SJCRH30 (cell line): ENCODE measurements at places on chromosomes 2 and 18. TPM values are rescaled to one million over a fixed set of nuclear protein-coding genes. Genes with fewer than 3 reads are reported as not detected.

DNA sequence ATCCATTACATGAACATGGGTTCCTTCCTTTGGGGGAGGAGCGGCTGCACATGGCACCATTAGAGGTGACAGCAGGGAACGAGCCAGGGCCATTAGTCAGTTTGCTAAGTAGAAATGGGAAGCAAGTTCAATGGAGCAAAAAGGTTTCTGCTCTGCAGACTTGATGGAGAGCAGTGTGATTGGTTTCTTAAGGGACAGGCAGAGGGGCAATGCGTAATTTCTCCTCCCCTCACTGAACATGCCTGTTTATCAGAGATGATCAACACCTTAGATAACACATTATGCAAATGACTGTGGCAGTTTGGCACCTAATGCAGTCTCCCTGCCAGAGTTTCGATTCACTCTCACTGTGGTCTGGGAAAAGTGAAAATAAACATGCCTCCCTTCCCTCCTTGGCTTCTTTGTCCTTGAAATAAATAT, 414.5 kb downstream of the STK39 start:
- H3K27ac ChIP-seq: no peak overlapping the region
- peaks cover 5% of the 10 kb centered on the region; the same call in 1 of the 2 replicates for H3K4me1 ChIP-seq
- no peaks in the 10 kb centered on the region for H3K27me3 ChIP-seq
- no peak overlapping the region for H3K4me3 ChIP-seq

LINC00305 gene
- not detected in 2 replicates for total RNA-seq

KCTD1 gene
- 9.5 and 9.7 TPM in 2 replicates for total RNA-seq

ALKAL2 gene
- 0.43 and 0.65 TPM in 2 replicates for total RNA-seq

ACTG2 gene
- 0.08 TPM in 1 of 2 replicates, not detected in the other for total RNA-seq

DNA sequence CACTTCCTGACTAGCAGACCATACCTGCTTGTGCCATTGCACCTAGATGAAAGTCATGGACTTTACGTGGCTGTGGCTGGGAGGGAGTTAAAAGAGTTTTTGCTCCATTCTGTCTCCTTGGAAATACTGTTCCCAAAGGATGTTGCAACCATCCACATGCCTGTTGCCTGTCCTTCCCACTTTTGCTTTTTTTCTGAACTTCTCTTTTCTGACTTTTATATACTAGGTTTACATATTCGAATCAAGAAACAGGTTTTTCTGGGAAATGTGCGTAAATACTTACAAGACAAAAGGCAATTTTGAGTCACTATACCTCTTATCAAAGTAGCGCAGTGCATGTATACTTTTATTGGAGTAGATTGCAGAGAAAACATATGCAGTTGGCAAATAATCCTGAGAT, 244.8 kb downstream of the PRKCE start:
- no peak for DNase-seq
- H3K4me3 ChIP-seq: no peak overlapping the region
- H3K27ac ChIP-seq: no peak overlapping the region
- no peaks in the 10 kb centered on the region for H3K27me3 ChIP-seq
- peaks cover 10% of the 10 kb centered on the region for H3K4me1 ChIP-seq
- H3K36me3 ChIP-seq: no peaks in the 10 kb centered on the region
